ENCODE measurements at places on chromosomes 13 and 19.

DNA sequence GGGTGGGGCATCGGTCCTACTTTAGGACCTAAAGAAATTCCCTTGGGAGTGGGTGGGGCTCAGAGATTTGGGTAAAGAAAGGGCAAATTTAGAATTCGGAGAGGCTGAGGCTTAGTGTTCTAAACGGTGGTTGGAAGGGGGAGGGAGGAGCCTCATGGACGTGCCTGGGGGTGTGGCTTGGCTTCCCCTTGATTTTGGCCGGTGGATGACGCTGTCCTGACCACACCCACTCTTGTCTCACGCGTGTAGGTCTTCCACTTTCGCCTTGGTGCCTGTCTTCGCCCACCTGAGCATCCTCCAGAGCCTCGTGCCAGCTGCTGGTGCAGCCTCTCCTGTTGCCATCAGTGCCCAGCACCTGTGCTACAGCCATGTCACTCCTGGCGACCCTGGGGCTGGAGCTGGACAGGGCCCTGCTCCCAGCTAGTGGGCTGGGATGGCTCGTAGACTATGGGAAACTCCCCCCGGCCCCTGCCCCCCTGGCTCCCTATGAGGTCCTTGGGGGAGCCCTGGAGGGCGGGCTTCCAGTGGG lies 1.2 kb upstream of the NUP62 start:
- DNase-seq: no peak

DNA sequence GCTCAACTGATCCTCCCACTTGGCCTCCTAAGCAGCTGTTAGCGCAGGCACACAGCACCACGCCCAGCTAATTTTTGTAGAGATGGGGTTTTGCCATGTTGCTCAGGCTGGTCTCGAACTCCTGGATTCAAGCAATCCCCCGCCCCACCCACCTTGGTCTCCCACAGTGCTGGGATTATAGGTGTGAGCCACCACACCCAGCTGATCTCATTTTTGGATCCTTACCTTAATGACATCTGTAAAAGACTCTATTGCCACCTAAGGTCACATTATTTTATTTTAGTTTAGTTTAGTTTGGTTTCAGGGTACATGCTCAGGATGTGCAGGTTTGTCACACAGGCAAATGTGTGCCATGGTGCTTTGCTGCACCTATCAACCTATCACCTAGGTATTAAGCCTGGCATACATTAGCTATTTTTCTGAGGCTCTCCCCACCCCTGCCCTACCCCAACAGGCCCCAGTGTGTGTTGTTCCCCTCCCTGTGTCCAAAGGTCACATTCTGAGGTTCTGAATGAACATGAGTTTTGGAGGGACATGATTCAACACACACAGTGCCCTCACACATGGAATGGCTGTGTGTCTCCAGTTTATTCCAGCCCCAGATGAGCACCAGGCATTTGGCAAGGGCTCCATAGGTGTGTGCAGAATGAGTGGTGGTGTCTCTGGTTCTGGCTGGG lies 1.3 kb downstream of the OR10H5 start:
- no peak for DNase-seq

DNA sequence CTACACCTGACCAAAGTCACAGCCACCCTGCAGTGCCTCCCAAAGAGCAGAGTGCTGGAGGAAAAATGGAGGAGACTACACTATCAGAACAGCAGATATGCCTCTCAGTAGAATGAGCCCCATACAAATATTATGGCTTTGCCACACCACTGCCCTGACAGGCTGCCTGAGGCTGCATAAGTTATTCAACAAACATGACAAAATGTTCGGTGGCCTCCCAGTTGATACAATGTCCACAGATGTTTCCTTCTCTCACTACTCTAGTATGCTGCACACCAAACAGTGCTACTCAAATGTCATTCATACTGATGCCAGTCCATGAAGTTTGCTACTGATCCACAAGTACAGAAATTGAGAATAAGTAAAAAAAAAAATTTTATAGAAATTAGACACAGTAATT lies 41.0 kb downstream of the N4BP2L2 start:
- DNase-seq: no peak

DNA sequence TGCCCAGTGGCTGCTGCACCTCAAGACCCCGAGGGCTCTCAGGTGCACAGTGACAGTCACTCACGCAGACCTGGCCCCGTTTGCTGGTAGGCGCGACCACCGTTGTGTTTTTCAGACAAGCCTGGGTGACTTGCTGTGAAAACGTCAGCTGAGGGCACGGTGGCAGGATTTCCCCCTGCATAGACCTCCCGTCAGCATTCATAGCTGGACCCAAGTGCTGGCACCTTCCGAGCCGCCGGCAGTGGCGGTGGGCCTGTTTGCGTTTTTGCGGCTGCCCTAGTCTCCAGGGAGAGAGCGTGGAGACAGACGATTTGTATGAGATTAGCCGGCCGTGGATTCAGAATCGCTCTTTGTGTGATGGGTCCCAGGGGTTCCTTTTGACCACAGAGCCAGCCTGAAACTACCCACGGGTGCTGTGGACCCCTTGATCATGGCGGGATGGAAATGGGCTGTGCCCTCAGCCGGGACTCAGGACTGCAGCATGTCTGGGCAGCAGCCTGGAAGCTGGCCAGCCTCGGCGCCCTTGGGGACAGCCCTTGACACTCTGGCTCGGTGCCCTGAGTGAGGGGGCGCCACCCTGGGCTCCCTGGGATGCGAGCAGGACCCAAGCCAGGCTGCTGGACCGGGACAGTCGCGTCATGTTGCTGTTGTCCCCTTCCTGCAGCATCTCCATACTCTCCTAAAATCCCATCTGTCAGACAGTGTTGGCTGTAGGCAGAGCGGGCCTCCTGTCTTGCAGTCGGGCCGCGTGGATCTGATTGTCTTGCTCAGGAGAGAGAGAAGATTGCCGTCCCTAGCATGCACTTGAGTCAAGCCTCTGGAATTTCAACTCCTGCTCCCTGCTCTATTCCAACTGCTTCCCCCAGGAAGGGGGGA lies 8.6 kb downstream of the KDM4B start:
- no peak for DNase-seq

DNA sequence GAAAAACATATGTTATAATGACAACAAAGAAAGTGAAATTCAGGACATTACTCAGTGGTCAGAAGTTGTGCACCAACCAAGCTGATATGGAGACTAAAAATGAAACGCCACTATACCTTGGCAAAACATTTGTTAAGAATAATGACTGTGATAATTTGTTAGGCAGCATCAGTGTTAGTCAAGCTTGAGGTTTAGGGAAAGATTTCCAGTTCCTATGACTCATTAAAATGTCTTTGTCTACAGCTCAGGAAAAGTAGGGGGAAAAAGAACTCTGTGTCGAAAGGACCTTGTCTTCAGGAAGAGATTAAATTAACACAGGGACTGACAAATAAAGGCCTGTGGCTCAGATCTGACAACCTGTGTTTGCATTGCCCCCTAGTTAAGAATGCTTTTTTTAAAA lies 764.1 kb upstream of the SLITRK6 start:
- DNase-seq: no peak

DNA sequence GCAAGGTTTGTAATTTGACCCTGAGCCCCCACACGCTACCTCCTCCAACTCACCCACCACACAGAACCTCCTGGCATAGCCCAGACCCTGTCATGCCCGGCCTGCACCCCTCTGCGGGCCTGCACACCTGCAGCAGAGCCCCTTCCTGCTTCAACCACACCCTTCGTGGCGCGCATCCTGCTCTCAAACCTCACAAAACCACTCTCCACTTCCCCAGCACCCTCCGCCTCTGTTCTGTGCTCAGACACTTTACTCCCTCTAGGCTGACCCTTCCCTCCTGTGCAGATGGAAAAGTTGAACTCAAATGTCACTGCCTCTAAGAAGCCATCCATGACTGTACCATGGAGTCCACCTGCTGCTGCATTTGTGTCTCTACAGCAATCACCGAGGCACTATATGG lies 28.5 kb downstream of the FAAP24 start:
- no peak for DNase-seq

GRCh38 chr13:99498171-99499161 lies 2.8 kb upstream of the TM9SF2 start:
- DNase-seq: peak; percentile 95

DNA sequence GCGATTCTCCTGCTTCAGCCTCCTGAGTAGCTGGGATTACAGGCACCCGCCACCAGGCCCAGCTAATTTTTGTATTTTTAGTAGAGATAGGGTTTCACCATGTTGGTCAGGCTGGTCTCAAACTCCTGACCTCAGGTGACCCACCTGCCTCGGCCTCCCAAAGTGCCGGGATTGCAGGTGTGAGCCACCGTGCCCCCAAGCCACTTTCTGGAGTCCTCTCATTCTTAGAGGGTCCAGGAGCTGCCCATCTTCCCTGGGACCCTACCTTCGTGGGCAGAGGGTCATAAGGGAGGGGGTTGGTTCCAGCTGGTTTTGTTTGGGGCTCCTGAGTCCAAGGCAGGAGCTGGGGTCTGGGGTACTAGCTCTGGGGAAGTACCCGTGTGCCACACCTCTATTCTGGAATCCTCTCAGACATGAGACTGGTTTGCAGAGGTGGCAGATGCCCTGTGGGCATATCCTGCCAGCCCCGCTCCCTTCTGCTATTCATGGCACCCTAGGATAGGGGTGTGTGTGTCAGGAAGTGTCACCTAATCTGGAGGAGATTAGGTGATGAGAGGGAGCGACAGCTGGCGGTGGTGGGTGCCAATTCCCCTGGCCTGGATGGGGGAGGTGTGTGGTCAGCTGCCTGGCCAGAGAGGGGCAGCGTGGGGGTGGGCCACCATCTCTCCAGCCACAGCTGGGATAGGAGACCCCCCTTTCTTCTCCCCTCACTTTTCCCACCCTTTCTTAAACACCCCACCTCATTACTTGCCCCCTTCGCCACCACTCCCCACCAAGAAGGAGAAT lies 2.1 kb downstream of the PRMT1 start:
- no peak for DNase-seq

DNA sequence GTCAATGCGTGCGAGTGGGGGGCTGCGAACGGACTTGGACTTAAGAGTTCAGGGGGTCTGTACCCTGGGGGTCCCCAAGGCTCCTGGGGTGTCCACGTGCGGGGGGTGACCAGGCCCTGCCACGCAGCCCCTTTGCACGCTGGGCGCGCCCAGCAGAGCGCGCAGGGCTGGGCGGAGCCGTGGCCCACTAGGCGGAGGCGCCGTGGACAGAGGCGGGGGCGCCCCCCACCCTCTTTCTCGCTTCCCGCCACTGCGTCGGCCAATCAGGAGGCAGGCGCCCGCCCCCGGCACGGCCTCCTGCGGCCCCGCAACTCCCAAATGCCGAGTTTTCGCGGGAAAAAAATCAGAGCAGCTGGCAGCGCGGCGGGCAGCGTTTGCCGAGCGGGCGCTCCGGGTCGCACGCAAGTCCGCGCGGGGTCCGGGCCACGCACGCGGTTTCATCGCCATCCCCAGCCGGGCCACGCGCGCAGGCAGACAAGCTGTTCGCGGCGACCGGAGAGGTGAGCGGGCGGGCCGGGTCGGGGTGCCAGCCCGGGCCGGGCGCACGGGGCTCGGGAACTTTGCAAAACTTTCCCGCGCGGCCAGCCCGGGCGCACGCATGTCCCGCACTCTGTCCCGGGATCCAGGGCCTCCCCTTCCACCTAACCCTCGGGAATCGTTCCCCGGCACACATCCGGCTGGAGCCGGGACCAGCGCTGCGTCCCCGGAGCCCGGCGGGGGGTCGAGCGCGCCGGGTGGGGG lies at the start of gene UHRF1:
UHRF1 (plus strand) TSS at position 346 of the 741 bp plus-strand sequence. CDS start 1,385 bp downstream, outside the sequence.
- DNase-seq: no peak

DNA sequence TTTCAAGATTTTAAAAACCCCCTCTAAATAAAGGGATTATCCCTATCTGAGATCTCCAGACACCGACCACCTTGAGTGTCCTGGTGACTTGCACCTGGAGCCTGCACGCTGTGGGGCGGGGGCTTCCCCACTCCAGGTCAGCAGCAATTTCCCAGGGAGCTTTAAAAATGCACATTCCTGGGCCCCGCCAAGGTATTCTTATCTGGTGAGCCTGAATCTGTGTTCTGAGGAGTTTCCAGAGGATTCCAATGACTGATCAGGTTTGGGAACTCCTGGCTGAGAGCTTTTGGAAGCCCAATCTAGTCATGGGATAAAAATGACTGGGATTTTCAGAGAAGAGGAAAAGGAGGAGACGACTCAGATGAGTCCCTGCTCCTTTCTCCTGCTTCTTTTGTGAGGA lies 66.1 kb downstream of the FGF9 start:
- no peak for DNase-seq

DNA sequence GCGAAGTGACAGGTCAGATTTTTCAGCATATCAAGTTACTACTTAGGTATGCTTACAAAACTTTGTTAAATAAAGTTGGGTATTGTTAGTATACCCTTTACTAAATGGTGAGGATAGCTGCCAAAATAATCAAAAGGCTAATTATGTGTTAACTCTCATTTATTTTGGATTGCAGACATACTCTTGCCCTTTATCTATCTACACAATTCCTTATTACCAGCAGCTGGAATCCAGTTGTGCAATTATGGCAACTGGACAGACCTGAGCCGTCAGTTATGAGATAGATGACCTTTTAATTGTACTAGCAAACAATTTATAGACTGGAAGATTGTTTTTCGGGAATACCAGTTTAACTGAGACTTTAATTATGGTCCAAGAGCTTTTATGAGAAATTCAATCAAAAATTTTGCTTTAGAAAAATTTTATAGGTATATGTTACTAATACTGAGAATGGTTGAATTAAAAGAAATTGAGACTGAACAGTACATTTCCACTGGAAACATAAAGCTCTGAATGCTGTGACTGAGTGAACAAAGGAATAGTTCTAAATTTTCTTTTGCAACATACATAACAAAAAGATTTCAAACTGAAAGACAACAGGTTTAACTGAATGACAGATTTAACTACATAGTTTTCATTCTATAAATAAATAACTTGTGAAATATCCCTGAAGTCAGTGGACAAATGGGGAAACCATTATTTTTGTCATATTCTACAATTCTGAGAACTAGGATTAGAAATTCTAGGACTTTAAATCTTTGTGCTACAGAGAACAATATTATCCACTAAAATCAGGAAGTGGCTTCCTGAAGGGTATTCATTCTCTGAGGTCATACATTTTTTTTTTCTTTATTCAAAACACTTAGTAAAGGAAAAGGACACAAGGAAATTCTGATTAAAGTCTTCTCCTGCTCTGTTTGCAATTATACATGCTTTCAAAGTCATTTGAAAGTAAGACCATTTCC lies 97.4 kb downstream of the ZC3H13 start:
- no peak for DNase-seq

GRCh38 chr13:37409756-37410155 lies 188.8 kb downstream of the POSTN start:
- DNase-seq: no peak

Data from right renal cortex interstitium (tissue), 3 donors.